NCI-H226 (cell line): ENCODE measurements at places on chromosomes 1 and 21.

- no peak for DNase-seq
Measured at GRCh38 chr1:91278754-91279153, 125.9 kb downstream of the HFM1 start.

- DNase-seq, result no peak
Measured at GRCh38 chr1:206719169-206719839, 34.6 kb downstream of the MAPKAPK2 start.

DNA sequence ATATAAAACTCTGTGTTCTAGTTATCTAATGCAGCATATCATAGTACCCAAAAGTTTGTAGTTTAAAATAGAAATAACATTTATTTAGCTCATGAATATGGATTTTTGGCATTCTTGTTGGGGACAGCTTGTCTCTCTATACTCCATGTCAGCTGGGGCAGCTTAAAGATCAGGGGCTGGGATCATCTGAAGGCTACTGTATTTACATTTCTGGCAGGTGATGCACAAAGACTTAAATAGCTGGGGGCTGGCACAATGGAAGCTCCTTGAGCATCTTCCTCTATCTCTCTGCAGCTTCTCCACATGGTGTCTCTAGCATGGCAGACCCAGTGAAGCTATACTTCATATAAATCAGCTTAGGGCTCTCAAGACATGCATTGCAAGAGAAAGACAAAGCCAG, 55.6 kb upstream of the DAB1 start:
- no peak for DNase-seq

GRCh38 chr1:67803380-67804279, 29.6 kb downstream of the GNG12 start:
- no peak for DNase-seq

- DNase-seq, result no peak
Measured at GRCh38 chr1:61353797-61354406, 271.5 kb downstream of the NFIA start.
